ENCODE measurements at places on chromosomes 2 and 18.

DNA sequence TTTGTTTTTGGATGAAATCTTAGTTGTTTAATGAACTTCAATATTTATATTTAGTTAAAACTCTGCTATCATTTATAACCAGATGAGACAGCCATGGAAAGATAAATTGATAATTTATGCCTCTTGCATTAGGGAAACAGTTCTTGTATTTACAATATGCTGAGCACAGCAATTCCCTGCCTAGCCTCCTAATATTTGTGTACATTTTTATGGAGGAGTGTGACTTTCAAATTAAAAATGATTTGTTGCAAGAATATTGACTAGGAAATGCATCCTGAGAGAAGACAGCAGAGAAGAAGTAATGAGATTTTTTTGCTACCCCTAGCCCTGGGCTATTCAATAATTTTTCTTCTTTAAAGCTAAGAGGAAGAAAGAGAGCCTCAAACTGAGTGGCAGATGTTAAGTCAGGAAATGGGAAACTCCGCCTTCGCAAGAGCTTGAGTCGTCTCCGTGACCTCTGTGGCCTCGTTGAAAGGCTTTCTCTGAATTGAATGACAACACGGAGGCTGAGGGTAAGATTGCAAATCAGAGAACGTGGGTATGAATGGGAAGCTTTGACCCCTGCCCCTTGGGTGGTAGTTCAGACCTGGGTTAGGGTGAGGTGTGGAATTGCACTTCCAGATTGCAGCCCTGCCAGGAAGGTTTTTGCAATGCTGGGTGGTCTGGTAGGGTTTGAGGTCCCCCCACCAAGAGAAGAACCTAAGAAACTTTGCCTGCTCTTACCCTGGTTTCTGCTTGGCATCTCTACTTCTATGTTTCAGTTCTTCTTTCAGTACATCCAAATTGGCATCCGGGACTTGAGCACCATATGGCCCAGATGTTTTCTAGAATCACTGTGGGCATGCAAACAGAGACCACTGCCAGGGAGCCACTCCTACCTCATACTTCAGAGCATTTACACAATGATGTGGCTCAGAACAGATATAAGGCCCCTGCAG is 210.3 kb upstream of the RBMS1 start:
- DNase-seq, result no peak

DNA sequence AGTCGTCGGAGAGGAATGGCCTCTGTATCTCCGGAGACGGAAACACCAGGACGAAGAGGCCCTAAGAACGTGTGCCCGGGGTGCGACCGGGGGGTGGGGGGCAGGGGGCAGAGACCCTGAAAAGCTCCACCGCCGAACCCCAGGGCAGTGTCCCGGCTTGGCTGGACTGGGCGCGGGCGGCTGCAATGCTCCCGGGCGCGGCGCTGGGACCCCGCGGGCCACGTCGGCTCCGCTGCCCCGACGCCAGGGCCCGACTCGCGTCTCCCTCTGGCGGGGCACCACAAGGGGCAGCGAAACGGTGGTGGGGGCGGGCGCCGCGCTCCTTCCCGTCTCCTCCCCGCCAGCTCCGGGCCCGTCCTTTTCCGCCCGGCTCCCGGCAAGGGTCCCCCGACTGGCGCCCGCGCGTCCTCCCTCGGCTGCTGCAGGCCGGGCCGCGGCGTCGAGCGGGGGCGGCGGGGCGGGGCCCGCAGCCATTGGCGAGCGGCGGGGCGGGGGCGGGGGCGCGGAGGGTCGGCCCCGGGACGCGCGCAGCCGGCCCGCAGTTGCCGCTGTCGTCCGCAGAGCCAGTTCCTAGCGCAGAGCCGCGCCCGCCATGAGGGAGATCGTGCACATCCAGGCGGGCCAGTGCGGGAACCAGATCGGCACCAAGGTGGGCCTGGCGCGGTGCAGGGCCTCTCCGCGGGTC is at the start of gene TUBB6:
TUBB6 (plus strand) TSS at position 541 of the 685 bp plus-strand sequence; CDS start at position 593, 52 bp downstream.
- no peak for DNase-seq

DNA sequence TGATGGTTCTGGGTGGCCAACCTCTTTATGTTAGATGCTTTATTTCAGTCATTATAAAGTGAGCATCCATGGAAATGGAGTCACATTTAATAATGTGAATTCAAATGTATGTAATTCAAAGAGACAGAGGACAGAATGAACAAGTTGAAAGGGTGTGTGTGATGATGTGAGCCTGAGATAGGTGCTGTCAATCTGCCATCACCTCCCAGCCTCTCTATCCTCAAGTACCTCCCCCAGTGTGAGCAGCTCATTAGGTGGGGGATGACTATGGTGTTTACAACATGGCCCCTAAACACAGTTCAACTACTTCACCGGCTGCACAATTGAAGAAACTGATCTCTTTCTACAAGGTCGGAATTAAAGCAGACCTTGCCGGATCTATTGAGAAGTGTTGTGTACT is 74.7 kb upstream of the IGFBP5 start:
- DNase-seq, result no peak

- no peak for DNase-seq
Observed at GRCh38 chr18:8930990-8931616, 171.4 kb upstream of the NDUFV2 start.

DNA sequence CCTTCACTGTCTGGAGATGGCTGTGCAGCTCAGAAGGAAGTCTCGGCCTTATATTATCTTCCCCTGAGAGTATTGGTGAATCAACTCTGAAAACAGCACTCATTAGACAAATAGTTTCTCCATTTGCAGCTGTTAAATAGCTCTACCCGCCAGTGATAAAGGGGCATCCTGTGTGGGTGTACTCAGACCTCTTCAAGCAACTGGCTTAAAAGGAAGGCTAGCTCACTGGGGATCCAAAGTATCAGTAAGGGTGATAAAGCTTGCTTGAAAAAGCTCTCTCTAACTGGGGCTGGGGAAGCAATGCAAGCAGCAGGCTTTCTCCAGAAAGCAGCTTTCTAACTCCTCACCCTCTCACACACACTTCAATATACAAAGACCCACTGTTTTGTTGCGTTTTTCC is 64.9 kb upstream of the PSMD14 start:
- DNase-seq, result no peak

DNA sequence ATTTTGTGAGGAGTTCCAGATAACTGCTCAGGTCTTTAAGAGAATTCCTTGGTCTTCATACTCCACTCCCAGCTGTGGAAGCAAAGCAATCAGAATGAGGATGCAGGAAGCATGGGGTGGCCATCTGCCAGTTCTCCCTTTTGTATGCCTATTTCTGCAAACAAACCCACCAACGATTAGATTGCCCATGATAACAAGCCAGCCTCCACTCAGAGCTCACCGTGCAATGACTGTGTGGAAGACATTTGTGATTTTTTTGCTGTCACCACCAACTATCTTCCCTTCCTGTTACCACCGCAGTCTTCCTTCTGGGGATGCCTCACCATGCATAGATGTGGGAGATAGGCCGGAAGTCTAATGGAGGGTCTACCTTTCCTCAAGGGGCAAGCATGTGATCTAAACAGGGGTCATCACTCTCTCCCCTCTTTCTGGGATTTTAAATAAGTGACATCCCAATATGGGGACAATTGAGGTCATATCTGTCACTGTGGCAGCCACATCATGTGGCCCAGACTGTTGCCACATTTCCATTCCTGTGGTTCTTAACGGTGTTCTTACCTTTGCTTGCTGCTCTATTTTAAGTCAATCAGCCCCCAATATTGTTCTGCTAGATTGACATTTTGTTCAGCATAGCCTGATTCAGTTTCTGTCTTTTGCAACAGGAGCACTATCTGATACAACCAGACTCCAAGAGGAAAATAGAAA is 4.4 kb downstream of the AFF3 start:
- DNase-seq, result no peak

DNA sequence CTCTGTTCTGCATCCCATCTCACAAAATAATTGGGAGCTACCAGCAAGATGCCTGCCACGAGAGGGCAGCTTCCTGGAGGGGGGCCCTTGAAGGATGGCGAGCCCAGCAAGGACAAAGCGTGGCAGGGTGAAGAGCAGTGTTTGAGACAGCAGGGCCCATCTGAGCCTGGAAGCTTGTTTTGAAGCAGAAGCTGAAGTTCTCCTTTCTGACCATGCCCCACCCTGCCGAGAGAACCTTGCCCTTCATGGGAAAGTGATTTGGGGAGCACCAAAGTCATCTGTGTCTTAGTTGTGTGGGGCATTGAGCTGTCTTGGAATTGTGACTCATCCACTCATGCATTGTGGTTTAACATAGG is 216.3 kb downstream of the BCL11A start:
- DNase-seq, result no peak

DNA sequence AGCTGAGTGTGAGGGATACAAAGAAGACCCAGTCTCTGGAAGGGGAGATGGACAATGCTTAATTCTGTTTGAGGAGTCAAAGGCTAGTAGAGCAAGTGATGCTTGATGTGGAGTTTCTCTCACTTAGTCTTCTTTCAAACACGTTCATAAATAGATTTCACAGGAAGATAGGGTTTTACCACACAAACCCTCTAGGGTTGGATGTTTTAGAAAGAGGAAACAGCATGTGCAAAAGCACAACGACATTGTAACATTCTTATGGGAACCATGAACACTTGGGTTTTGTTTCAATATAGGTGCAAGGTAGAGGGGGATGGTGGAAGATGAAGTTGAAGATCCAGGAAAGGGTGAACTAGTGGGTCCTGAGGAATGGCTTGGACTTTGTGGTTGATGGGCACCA is 10.8 kb upstream of the EFEMP1 start:
- DNase-seq, result no peak

- peak; percentile 18 for DNase-seq
Observed at GRCh38 chr2:15243762-15244161, 317.4 kb downstream of the NBAS start.

DNA sequence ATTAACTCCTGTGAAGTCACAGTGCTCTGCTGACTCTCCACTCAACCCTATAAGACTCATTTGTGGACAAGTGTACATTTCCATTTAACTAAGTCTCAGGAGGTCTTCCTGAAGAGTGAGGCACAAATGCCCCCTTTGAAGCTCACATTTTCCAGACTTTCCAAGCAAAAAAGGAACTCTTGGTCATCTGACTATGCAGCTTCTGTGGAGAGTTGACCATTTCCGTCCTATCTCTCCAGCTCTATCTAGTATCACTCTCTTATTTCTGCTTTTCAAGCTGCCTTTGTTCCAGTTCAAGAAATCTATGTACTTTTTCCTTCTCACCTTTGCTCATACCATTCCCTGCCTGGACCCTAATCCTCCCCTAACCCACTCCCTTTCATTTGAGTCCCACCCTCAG is 77.0 kb downstream of the ANTXR1 start:
- no peak for DNase-seq

- no peak for DNase-seq
Observed at GRCh38 chr2:200507179-200507578, 2.7 kb downstream of the KCTD18 start.

DNA sequence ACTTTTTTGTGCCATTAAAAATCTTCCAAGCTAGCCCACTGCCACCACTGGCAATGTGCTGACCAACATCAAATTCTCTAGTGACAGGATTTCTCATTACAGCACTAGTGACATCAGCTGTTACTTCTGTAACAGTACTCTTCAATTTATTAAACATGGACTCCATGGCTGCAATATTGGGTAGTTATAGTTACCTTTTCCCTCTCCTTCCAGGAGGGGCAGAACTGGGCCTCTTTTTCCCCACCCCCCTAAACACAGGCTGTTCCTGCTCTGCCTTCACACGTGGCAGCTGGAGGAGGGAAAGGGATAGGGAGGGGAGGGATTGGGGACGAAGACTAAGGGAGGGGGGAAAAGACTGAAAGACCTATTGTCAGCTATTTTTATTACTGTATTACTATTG is 38.1 kb downstream of the TRAK2 start:
- DNase-seq, result no peak

GRCh38 chr2:27428978-27429541 is 629 bp downstream of the NRBP1 start:
- peak; percentile 91 for DNase-seq

- no peak for DNase-seq
Observed at GRCh38 chr2:122660786-122661634, 905.6 kb downstream of the TSN start.

DNA sequence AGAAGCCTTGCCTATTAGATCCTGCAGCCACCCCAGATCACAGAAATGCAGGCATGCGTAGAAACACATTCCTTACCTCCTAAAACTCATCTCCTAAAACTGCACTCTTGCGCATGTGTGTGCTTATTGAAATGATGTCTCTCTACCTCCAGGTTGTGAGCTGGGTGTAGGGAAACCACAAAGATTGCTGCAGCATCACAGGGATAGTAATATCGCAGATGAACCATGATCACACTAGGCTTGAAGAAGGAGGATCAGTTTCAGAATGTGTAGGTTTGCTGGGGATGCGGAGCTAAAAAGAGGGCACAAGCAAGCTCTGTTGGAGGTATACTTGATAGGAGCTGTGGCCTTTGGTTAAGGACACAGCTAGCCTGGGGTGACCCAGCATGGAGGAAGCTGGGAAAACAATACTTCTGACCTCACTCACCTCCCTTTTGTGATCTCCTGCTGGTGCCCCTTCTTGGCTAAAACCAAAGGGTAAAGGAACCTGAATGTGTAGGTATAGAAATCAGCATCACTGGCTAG is 118.8 kb downstream of the SETBP1 start:
- no peak for DNase-seq

DNA sequence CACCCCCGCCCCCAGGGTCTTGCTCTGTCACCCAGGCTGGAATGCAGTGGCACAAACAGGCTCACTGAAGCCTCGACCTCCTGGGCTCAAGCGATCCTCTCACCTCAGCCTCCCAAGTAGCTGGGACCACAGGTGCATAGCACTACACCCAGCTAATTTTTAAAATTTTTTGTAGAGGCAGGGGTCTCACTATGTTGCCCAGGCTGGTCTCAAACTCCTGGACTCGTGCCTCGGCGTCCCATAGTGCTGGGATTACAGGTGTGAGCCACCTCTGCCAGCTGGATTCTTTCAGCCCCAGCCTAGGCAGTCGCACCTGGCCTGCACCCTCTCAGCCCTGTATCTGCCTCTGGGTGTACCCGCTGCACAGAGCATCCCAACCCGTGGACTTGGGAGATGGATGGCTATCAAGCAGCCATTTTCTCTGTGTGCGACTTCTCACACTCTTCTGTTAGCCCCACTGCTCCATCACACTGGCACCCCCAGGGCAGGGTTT is 166.4 kb upstream of the HAAO start:
- DNase-seq, result no peak

- no peak for DNase-seq
Observed at GRCh38 chr2:68727683-68728375, 6.8 kb upstream of the ARHGAP25 start.

DNA sequence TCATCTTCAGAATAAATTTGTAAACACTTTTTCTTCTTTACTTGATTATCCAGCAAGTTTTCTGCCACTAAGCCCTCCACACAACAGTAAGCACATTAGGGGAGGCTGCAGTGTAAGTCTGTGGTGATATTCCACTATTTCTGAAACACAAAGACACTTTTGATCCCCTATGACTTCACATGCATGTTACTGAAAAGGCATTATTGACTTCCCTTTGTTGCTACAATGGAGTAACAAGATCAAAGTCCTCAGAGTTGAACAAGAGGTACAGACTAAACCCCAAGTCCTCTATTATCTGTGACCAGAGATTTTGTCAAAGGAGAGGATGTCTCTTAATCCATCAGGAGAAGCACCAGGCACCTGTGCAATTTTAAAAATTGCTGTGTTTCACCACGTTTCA is 157.9 kb downstream of the CD226 start:
- no peak for DNase-seq
